ENCODE measurements at places on chromosomes 13 and 19.

GRCh38 chr13:104953588-104953987 lies 1581.9 kb downstream of the EFNB2 start:
- no peak for DNase-seq

- no peak for DNase-seq
These were observed 15.9 kb upstream of the SLC35E1 start for GRCh38 chr19:16587833-16588823.

- no peak for DNase-seq
These were observed 34.0 kb downstream of the VAV1 start for GRCh38 chr19:6806488-6806887.

- DNase-seq, result no peak
These were observed 14.5 kb downstream of the ACTN4 start for GRCh38 chr19:38661996-38662395.

DNA sequence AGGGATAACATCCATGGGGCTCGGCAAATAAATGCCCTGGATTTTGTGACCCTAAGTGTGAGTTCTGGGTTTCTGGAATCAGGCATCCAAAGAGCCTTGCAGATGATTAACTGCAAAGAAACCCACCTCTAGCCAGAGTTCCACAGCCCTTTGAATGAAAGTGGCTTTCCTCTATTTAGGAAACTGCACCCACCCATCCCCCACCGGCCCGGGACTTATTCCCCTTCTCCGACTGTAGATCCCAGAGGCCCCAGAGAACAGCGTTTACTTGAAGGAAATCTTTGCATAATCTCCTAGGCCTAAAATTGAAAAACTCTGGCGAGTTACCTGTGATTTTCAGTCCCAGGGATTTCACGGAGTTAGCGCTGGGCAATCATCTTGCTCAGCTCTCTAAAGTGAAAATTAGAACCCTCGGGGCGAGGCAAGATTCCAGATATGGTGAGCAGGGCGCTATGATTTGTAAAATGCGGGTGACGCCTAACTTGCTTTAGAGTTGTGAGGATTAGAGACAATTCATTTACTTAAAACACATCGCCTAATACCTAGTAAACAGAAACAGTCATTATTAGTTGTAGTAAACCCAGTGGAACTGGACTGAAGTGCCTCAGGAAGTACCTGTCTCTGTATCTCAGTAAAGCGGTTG lies 9.4 kb downstream of the URAD start:
- DNase-seq, result no peak

DNA sequence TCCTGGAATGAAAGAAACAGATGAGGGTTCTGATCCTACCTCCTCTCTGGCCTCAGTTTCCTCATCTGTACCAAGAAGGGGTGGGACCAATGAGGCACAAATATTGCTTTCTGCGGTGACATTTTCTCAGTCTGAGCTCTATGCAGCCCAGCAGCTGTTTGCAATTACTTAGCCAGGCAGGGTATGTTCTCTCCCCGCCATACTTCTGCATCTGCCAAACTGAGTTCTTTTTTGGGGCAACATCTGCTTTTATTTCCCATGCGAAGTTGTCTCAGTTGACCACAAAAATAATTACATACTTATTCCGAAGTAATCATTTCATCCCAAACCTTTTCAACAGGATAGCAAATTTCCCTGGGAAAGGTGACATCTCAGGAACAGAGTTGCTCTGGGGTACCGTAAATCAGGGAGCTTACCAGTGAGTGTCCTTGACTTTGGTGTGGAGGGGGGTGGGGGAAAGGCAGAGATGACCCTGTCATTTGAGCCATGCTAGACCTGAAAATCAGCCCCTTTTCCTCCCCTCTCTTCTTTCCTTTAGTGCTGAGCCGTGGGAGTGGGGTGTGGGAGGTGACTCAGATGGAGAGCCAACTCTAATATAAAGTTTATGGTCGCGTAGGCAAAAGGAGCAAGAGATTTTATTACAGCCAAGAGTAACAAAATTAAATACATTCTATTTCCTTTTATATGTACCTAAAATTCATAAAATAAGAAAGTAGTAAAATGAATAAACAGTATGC lies 165.7 kb upstream of the KL start:
- no peak for DNase-seq

DNA sequence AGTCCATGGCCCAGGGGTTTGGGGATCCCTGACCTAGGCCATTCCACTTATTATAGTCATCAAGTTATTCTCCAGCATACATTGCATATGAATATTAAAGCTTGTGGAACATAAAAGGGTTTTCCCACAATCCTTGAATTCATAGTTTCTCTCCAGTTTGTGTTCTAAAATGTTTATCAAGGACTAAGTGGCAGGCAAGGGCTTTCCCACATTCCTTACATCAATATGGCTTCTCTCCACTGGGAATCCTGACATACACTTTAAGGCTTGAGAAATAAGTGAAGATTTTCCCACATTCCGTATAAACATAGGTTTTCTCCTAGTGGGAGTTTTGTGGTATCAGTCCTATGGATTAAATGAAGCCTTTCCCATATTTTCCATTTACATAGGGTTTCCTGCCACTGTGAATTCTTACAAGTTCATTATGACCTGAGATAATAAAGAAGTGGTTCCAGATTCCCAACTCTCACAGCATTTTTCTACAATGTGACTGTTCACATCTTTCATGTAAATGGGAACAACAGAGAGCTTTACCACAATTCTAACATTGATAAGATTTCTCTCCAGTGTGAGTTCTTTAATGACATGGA lies 14.5 kb downstream of the ZNF426 start:
- no peak for DNase-seq

DNA sequence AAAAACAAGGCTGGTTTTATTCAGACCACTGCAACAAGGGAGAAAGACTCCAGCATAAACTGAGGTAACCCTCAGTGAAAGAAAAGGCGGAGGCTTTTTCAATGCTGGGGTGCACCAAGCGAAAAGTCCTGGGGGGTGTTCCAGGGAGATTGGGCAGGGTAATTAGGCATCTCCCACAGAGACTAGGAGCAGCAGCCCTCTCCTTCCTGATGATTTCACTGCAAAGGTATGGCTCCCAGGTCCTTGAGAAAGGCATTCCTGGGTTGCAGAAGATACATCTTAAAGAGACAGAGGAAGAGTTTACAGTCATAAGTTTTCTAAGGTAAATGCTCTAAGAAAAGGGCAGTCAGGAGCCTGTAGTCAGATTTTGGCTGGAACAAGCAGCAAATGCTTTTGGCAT lies 412.0 kb downstream of the FOXO1 start:
- no peak for DNase-seq

DNA sequence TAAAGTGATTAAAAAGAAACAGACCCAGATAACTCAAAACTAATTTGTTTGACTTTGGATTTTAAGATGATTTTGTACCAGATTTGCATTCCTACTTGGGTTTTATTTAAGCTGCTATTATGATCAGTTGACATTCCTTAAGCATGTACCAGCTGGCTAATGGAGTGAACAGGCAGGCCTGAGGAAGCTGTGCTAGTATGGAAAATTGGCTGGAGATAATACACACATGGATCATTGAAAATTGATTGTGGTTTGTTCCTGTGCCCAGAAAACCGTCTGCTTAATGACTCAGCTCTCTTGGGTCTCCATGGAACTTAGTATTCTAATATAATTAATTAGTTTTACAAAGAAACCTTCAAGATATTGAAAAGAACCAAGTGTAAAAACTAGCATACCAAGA lies 22.6 kb downstream of the POLR1D start:
- no peak for DNase-seq

All from RCC 7860 (cell line).